ENCODE measurements at places on chromosomes 1 and 21.
A peak's percentile ranks its signal among the peaks of the same experiment; 100 is the strongest.

DNA sequence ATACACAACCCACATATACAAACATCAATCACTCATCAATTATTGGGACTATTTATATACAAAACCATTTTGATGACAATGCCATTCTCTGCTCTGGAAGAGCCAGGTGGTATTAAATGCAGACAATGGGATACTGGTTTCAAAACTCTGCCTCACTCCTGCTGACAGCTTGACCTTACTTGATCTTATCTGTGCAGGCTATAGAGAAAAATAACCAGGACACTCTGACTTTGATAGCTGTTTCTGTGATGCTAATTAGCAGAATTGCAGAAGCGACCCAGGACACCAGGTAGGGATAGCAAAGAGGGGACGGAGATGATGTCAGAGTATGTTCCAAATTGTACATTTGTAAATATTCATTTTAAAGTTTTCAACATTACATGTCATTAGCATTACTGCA, 89.5 kb downstream of the OLFM3 start:
- no peak for DNase-seq

DNA sequence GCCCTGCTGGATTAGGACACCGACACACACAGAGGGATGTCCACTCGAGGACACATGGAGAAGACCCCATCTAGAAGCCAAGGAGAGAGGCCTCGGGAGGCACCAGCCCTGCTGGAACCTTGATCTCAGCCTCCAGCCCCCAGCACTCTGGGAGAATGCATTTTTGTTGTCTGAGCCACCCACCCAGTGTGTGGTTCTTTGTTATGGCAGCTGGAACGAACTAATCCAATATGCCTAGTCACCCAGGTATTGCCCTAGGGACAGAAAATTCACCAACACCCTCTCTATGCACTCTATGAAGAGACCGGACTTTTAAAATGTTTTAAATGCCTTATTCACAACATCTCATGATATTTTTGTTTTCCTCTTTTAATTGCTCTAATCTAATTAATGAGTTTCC, 117.4 kb downstream of the CRYAA start:
- DNase-seq, result no peak

- no peak for DNase-seq
These were observed 22.0 kb downstream of the SERINC2 start for GRCh38 chr1:31434979-31435378.

DNA sequence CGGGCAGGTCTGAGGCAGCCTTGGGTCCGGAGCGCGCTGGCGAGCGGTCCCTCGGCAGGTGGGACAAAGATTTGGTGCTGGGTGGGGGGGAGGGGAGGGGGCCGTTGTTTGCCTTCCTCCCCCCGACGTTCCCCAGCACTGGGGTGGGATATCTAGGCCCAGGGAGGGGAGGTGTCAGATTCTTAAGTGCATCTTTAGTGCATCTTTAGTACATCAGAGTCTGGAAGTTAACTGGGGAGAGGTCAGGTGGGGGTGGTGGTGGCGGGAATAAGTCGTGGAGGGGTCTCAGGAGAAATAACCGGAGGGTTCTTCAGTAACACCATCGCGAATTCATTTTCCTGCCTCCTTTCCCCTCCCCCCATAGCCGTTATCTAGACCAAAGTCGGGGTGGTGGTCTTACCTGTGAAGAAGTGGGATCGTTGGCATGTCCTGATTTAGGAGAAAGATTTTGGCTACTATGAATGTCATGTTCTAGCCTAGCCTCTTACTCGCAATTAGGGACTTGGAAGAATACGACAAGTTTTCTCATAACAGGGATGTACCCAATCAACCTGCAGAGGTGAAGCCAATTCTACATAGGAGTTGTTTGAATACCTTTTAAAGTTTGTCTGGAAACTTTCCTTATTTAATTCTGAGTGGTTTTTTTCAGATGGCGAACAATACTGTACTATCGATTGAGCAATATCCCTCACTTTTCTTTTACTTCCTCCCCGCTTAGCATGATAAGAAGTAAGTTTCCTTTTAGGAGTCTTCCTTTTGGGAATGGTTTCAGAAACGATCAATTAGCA, 886 bp downstream of the ZMYM4 start:
- DNase-seq, result no peak

DNA sequence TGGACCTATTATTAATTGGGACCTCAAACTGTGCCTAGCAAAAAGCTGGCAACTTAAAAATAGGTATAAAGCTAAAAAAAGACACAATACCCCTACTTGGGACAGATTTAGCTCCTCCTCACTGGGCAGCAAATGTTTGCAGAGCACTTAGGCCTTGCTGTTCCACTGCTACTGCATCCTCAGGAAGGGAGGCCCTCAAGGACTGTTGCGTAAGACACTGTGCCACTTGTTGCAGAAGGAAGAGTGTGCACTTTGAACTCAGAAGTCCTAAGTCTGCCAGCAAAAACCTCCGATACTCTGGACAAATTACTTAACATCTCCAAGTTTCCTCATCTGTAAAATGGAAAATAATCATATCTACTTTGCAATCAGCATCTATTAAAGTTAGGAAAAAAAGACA, 322.9 kb downstream of the BARHL2 start:
- no peak for DNase-seq

- DNase-seq, result no peak
These were observed 691.4 kb upstream of the NCAM2 start for GRCh38 chr21:20306836-20307235.

- no peak for DNase-seq
These were observed 13.4 kb upstream of the FTCD start for GRCh38 chr21:46168659-46169386.

DNA sequence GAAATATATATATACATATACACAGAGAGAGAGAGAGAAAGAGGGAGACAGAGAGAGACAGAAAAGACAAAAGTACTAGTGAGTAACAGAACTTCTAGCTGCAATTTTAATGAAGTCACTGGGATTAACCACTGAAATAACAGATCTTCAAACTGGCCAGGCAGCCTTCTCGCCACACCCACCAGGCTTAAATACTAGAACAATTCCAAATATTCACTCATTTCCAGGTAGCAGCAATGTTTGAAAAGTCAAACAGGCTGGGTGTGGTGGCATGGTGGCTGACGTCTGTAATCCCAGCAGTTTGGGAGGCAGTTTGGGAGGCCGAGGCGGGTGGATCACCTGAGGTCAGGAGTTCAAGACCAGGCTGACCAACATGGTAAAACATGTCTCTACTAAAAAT, 5.2 kb downstream of the PRDX1 start:
- DNase-seq, result no peak

DNA sequence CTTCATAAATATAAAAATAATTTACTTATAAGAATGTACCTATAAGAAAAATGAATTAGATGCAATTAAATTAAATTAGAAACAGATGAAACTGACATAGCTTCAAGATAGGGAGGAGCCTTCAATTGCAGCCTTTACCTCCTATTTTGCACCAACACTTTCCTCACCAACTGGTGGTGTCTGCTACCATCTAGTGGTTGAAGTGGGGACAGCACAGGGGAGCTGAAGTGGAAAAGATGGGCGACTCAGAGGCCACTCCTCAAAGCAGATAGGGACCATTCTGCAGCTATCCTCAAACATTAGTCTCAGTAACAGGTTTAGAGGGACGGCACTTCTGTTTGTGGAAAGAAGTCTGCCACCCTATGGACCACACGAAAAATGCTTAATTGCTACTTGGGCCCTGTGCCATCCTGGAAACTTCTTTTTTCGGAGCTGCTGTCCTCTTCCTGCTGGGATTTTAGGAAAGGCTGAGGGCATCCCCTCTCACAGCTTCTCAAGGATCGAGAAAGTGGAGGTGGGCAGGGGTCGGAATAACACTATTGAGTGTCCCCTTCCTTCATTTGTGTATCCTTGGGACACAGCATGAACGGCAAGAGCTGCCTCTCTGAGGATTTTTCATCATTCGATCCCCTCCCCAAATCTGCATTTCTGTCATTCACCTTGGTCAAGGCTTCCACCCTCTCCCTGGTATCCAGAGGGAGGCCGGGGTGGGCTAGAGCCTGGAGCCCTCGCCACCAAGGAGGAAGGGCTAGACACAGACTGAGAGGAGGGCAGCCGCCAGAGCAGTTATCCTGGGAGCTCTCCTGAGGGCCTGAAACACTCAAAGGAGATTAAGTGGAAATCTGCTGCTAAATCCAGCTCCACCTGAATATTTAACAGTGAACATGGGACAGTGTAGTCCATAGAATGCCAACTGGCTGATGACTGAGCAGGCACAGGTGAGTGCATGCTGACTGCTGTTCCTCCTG, 9.6 kb downstream of the PROK1 start:
- DNase-seq, result peak; percentile 71

GRCh38 chr1:151405187-151405951, 6.0 kb downstream of the PSMB4 start:
- DNase-seq, result no peak

- no peak for DNase-seq
These were observed 41.4 kb downstream of the TMCO4 start for GRCh38 chr1:19758227-19758830.

DNA sequence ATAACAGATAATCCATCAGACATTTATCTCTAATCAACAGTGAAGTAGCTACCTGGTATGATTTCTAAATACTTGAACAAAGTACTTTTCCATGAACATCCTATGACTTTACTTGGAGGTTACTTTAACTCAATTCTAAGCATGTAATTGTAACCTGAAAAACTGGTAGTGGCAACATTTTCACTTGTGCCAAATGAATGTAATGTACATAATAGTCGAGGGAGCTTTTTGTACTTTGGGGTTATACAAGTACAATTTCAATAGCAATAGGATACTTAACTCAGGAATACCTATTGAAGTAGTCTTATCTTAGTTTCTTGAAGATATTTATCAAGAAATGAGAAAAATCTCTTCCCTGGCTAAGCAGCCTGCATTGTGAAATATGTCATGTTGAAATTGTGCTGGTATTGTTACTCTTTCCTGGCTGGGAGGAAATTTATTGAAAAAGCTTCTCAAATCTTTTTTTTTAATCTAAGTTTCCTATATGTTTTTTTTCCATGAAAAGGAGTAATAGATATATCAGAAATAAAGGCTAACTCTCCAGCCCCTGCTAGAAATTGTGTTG, 33.7 kb upstream of the CACYBP start:
- no peak for DNase-seq
